ENCODE measurements at places on chromosomes 3 and 15. TPM values are rescaled to one million over a fixed set of nuclear protein-coding genes. Genes with fewer than 3 reads are reported as not detected.

GRCh38 chr3:125212509-125213363 lies at the start of gene SLC12A8:
Gene SLC12A8 (minus strand): TSS chr3:125212748. CDS start chr3:125211349, 1,399 bp downstream.
- no peak for DNase-seq
- peaks cover 29% of the 10 kb centered on the region for H3K4me1 ChIP-seq
- no peaks in the 10 kb centered on the region for H3K36me3 ChIP-seq
- H3K4me3 ChIP-seq = peak within 1 kb of the TSS; percentile 29
- H3K27ac ChIP-seq = no peak within 1 kb of the TSS

- no peaks in the 10 kb centered on the region for H3K4me1 ChIP-seq
- no peak overlapping the region for H3K4me3 ChIP-seq
- H3K27me3 ChIP-seq = peaks cover 19% of the 10 kb centered on the region
- DNase-seq = no peak
- no peak overlapping the region for H3K27ac ChIP-seq
Measured at GRCh38 chr3:108518895-108519294, 8.5 kb upstream of the MYH15 start.

DNA sequence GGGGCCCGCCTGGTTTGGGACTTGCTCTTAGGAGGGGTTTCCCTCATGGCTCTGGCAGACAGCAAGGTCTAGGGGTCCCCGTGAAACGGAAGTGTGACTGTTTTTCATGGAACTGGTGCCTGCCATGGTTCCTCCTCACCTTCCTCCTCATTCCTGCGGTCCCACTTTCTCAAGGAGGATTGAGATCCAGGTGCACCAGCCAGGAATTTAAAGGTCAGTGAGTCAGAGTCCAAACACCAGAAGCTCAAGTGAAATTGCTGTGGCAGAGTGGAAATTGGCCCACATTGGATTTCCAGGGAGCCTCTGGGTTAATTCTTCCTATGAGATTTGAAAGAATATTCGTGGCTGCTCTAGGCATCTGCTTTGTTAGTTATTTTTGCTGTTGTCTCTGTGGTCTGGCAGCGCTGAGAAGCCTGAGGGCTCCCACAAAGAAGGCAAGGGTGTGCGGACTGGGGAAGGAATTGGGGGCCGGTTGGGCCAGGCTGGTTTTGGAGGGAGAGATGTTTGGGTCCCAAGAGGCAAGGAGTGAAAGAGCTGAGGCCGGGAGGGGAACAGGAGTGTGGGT lies 60.4 kb upstream of the TNFAIP8L3 start:
- no peak for DNase-seq
- peaks cover 37% of the 10 kb centered on the region for H3K27me3 ChIP-seq
- no peak overlapping the region for H3K27ac ChIP-seq
- H3K36me3 ChIP-seq = no peaks in the 10 kb centered on the region

DNA sequence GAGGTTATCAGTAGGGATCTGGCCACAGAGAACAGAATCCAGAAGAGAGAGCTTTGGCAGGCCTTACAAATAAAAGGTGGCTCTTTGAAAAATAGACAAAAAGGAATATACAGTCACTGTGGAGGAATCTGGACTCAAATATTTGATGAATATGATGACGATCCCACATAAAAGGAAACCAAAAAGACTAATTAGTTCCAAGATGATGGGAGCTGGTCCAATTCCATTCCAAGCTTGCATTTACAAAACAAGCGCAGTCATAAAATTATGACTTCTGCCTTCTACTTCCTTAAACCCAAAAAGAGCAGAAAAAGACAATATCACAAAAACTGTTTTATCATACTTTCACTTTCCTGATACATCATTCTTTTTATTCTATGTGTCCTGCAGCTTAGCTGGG lies 285.8 kb downstream of the DIPK2A start:
- H3K27ac ChIP-seq = no peak overlapping the region
- H3K4me1 ChIP-seq = no peaks in the 10 kb centered on the region
- no peak for DNase-seq
- peaks cover 5% of the 10 kb centered on the region for H3K36me3 ChIP-seq

DNA sequence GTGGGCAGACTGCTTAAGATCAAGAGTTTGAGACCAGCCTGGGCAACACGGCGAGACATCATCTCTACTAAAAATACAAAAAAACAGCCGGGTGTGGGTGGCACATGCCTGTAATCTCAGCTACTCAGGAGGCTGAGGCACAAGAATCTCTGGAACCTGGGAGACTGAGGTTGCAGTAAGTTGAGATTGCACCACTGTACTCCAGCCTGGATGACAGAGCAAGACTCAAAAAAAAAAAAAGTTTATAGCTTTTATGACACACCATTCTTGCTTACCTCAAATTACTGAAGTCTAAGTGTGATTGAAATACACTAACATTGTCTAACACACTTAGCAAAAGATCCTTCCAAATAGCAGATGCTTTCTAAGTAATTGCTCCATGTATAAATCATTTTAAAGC lies 207.6 kb downstream of the STAG1 start:
- DNase-seq = no peak
- no peak overlapping the region for H3K27ac ChIP-seq
- peaks cover 5% of the 10 kb centered on the region for H3K36me3 ChIP-seq
- H3K4me1 ChIP-seq = peaks cover 14% of the 10 kb centered on the region
- H3K4me3 ChIP-seq = no peak overlapping the region
- H3K27me3 ChIP-seq = no peaks in the 10 kb centered on the region

- no peaks in the 10 kb centered on the region for H3K4me1 ChIP-seq
- H3K27me3 ChIP-seq = no peaks in the 10 kb centered on the region
- no peaks in the 10 kb centered on the region for H3K36me3 ChIP-seq
- no peak overlapping the region for H3K27ac ChIP-seq
- H3K4me3 ChIP-seq = no peak overlapping the region
Measured at GRCh38 chr3:135516143-135516542, 449.4 kb upstream of the PPP2R3A start.

GRCh38 chr3:154778057-154778456 lies 302.1 kb upstream of the MME start:
- H3K4me1 ChIP-seq = no peaks in the 10 kb centered on the region
- no peaks in the 10 kb centered on the region for H3K27me3 ChIP-seq
- no peaks in the 10 kb centered on the region for H3K36me3 ChIP-seq
- H3K27ac ChIP-seq = no peak overlapping the region
- no peak overlapping the region for H3K4me3 ChIP-seq

GRCh38 chr15:26929588-26929987 lies 41.4 kb upstream of the GABRG3 start:
- DNase-seq = no peak
- no peaks in the 10 kb centered on the region for H3K27me3 ChIP-seq
- H3K4me3 ChIP-seq = no peak overlapping the region
- no peak overlapping the region for H3K27ac ChIP-seq
- no peaks in the 10 kb centered on the region for H3K4me1 ChIP-seq
- H3K36me3 ChIP-seq = peaks cover 6% of the 10 kb centered on the region

Gene TMEM212
- not detected for total RNA-seq

Gene OR4F15
- total RNA-seq = not detected

Gene IL5RA
- total RNA-seq = not detected

Data from natural killer cell treated with Interleukin-12 subunit alpha and Interleukin-12 subunit beta and Interleukin-15 and Interleukin-18, amount 100 ng/mL, for 72 hours (primary cell).